ENCODE measurements at places on chromosomes 3 and 15. TPM values are rescaled to one million over a fixed set of nuclear protein-coding genes. Genes with fewer than 3 reads are reported as not detected.

DNA sequence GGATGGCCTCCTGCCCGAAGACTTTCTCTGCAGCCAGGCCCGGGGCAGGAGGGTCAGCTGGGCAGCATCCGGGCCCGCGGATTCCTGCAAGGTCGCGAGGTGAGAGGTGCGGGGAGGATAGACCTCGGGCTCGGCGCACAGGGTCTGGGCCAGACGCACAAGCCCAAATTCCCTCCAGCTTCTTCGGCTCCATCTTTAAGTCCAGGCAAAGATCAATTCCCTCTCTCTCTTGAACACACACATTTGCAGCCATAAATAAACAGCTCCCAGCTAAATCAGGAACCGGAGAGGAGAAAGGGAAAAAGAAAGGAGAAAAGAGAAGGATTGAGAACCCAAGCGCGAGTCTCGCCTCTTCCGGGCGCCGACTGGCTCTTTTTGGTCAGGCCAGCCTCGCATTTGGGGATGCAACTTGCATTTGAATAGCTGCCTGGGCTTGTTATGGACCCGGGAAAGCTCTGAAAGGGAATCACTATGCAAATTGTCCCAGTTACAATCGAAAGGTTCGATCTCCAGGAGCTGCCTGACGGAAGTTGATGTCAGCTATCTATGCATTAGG, 14.5 kb upstream of the ONECUT1 start:
- H3K4me3 ChIP-seq: peak overlapping the region; percentile 60
- H3K27ac ChIP-seq: no peak overlapping the region
- DNase-seq: no peak
- peaks cover 76% of the 10 kb centered on the region for H3K27me3 ChIP-seq

- H3K4me1 ChIP-seq: no peaks in the 10 kb centered on the region
- H3K4me3 ChIP-seq: no peak overlapping the region
- DNase-seq: no peak
- no peaks in the 10 kb centered on the region for H3K36me3 ChIP-seq
- peaks cover 5% of the 10 kb centered on the region for H3K27me3 ChIP-seq
- H3K27ac ChIP-seq: no peak overlapping the region
Measured at GRCh38 chr3:195033531-195034091, 237.3 kb downstream of the XXYLT1 start.

GRCh38 chr3:148883163-148883562, 18.1 kb downstream of the CPA3 start:
- no peaks in the 10 kb centered on the region for H3K4me1 ChIP-seq
- H3K27me3 ChIP-seq: peaks cover 7% of the 10 kb centered on the region
- no peak for DNase-seq
- H3K36me3 ChIP-seq: no peaks in the 10 kb centered on the region
- H3K4me3 ChIP-seq: no peak overlapping the region
- H3K27ac ChIP-seq: no peak overlapping the region

DNA sequence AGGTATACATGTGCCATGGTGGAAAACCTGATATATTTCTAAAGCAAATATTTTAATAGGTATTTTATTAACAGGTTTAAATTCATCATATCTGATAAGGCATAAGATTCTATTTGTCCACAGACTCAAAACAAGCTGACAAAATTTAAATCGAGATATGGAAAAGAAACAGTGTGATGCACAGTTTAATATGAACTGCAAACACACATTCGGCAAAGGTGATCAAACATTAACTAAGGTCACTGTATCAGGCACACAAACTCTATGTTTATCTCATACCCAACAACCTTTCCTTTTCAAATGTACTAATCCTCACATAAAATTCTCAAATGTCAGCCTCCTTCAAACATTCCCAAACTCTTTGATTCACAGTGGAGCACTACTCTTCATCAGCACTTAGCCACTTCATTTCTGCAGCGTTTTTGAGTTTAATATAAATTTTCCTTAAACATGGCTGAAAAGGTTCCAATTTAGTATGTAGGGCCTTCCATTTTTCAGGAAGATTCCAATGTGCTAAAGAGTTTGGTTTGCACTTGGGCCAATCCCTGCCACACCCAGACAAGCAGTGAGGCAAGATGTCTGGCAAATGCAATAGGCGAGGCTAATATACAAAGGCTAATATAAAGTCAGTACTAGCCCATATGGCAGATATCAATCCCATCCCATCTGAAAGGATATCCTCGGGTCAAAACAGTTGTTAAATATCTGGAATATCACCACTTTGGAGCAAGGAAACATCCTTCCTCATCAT, 84.6 kb downstream of the GBE1 start:
- no peaks in the 10 kb centered on the region for H3K4me1 ChIP-seq
- DNase-seq: no peak
- H3K36me3 ChIP-seq: peaks cover 6% of the 10 kb centered on the region
- no peaks in the 10 kb centered on the region for H3K27me3 ChIP-seq
- no peak overlapping the region for H3K27ac ChIP-seq

DNA sequence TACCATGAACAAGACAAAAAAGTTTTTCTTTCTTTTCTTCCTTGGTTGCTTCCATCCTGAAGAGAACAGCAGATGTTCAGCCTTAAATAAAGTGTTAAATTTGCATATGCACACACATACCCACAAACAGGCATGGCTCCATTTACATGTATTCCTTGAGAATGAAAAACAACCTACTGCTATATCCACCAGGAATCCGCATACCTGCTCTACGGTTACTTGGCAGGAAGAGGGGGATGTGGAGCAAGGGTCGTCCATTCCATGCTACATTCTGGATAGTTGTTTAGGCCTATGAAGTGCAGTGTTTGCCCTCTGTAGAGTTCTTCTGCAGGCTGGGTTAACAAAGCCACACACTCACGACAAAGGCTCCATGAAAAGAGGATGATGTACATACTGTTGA, 322.8 kb downstream of the KCNH8 start:
- H3K4me3 ChIP-seq: no peak overlapping the region
- no peaks in the 10 kb centered on the region for H3K4me1 ChIP-seq
- DNase-seq: no peak

- H3K36me3 ChIP-seq: no peaks in the 10 kb centered on the region
- H3K27me3 ChIP-seq: no peaks in the 10 kb centered on the region
- H3K4me1 ChIP-seq: no peaks in the 10 kb centered on the region
- H3K4me3 ChIP-seq: no peak overlapping the region
Measured at GRCh38 chr3:116390318-116390717, 55.0 kb downstream of the LSAMP start.

IP6K2 gene
- total RNA-seq: 41.6 TPM

DNA sequence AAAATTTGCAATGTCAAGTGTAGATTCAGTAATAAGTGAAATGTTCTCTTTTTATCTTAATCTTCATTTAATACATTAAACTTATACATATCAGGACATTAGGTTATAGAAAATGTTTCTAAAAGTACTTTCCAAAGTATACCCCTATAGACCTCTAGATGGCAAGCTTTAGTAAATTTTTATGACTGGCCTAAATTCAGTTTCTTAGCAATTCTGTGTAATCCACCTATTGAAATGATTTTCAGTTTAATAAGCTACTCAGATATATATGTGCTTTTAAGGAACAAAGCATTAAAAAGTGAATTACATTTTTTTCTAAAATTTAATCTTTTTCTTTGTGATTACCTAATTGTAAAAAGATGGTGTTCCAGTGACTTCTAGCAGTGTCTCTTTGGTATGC, 342.2 kb downstream of the GBE1 start:
- H3K27ac ChIP-seq: no peak overlapping the region
- H3K4me3 ChIP-seq: no peak overlapping the region
- H3K36me3 ChIP-seq: no peaks in the 10 kb centered on the region
- H3K27me3 ChIP-seq: no peaks in the 10 kb centered on the region

GRCh38 chr3:195908694-195909581, 587 bp upstream of the TNK2 start:
- peaks cover 28% of the 10 kb centered on the region for H3K4me1 ChIP-seq
- H3K36me3 ChIP-seq: no peaks in the 10 kb centered on the region
- no peaks in the 10 kb centered on the region for H3K27me3 ChIP-seq
- H3K27ac ChIP-seq: peak overlapping the region; percentile 99
- peak overlapping the region; percentile 92 for H3K4me3 ChIP-seq

- peaks cover 7% of the 10 kb centered on the region for H3K36me3 ChIP-seq
- H3K4me3 ChIP-seq: no peak overlapping the region
- no peak overlapping the region for H3K27ac ChIP-seq
- no peaks in the 10 kb centered on the region for H3K27me3 ChIP-seq
Measured at GRCh38 chr3:106628407-106628806, 748.8 kb upstream of the CCDC54 start.

- H3K4me3 ChIP-seq: peak overlapping the region; percentile 1
- H3K27me3 ChIP-seq: no peaks in the 10 kb centered on the region
- DNase-seq: no peak
- H3K36me3 ChIP-seq: peaks cover 3% of the 10 kb centered on the region
- H3K4me1 ChIP-seq: peaks cover 88% of the 10 kb centered on the region
- H3K27ac ChIP-seq: peak overlapping the region; percentile 91
Measured at GRCh38 chr3:32421185-32421584, 29.5 kb downstream of the CMTM7 start.

SEMA3F gene
- 0.19 TPM for total RNA-seq

SUSD5 gene
- not detected for total RNA-seq

ATP13A5 gene
- total RNA-seq: not detected

DNA sequence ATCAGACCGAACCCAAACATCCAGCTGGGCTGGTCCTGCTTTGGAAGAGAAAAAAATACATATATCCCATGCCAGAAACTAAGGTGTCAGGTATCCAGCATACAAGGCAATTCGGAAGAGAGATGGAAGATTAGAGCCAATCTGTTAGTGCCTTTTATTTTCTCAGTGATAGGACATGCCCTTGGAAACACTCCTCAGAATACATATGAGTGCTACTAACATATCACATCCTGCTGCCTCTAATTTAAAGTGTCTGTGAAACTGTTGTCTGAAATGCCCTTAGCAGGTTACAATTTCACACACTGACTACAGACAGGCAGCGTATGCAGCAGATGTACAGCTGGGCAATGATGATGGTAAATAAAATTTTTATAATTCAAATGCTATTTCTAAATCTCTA, 78.9 kb downstream of the RBPMS2 start:
- H3K4me1 ChIP-seq: peaks cover 47% of the 10 kb centered on the region
- DNase-seq: no peak
- peaks cover 11% of the 10 kb centered on the region for H3K36me3 ChIP-seq
- no peak overlapping the region for H3K4me3 ChIP-seq
- no peak overlapping the region for H3K27ac ChIP-seq
